ENCODE measurements at places on chromosomes 3 and 15.
A peak's percentile ranks its signal among the peaks of the same experiment; 100 is the strongest.

GRCh38 chr3:182729903-182730674, 63.2 kb upstream of the ATP11B start:
- no peak for DNase-seq

GRCh38 chr3:18389108-18389733, 35.9 kb downstream of the SATB1 start:
- DNase-seq: no peak

- no peak for DNase-seq
Observed at GRCh38 chr15:40696228-40696627, 1.3 kb downstream of the RAD51 start.

DNA sequence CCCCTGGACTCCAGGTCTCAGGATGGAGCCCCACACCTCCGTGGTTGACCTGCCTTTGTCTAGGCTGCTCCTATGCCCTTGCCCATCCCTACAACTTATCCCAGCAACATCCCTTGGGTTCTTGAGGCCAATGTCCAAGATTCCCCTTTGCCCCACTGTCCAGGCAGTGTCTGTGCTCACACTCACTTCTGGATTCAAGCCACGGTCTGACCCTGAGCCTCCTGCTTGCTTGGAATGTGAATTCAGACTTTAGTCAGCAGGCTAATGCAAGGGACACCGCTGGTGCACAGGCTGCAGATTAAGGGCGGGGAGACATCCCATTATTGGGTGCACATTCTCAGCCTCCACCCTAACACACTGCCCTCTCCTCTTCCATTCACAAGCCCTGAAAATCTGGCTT, 154.1 kb downstream of the WNT5A start:
- DNase-seq: no peak

DNA sequence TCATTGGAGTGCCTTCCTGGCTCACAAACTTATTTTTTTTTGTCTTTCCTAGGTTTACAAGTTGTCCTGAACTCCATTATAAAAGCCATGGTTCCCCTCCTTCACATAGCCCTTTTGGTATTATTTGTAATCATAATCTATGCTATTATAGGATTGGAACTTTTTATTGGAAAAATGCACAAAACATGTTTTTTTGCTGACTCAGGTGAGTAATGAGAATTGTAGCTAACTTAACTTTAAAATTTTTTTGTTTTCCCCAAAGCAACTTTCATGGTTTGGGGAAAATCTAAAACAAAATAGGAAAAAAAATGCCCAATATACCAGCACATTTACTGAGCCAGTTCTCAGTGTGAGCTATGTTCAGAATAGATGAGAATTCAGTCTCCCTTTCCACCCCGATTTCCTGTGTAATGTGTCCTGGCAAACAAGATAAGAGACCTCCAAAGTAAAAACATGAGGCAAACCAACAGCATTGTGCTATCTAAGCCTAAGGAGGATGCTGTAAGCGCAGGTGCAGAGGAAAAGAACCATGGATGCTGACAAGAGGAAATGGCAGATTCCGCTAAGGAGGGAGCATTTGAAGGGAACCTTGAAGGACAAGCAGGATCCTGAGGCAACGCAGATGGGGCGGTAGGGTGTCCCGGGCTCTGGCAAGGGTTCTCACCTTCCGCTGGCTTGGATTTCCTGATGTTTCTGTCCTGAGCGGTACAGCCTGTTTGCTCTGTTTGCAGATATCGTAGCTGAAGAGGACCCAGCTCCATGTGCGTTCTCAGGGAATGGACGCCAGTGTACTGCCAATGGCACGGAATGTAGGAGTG, 171.4 kb downstream of the CACNA1D start:
- DNase-seq: no peak

GRCh38 chr3:23480329-23480714, 277.2 kb downstream of the UBE2E2 start:
- DNase-seq: no peak

DNA sequence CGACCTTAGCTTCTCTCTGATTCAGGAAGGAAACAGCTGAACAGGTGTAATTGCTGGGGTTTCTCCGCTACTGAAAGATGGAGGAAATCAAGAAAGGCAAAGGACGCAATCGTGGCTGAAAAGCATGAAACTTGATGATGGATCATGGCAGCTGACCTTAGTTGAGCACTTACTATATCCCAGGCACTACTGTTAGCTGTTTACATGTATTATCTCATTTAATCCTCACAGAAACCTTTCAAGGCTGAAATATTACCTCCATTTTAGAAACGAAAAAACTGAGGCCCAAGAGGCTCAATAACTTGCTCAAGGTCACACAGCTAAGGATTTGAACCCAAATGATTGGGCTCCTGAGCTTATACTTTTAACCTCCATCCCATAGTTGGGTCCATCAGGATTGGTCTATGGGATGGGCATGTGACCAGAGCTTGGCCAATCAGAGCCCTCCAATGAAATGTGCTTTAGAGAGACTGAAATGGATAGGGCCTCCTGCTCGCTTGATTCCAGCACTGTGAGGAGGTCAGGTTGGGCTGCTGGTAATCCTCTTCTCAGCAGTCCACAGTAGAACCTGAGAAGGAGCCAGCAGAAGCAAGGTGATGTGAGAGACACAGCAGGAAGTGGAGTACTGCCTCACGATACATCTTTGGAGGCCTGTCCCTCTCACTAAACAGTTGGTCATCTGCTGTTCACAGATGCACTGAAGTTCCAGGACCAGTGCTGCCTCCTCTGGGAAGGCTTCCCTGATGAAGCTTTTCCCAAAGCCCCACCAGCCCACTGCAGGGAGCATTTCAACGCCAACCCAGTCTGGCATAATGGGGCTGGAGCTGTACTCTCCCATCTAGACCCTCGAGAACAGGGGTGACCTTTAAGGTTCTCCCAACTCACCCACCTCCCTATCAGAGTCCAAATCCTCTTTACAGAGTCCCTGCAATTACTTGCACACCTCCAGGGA, 10.4 kb downstream of the CLN6 start:
- peak; percentile 27 for DNase-seq

DNA sequence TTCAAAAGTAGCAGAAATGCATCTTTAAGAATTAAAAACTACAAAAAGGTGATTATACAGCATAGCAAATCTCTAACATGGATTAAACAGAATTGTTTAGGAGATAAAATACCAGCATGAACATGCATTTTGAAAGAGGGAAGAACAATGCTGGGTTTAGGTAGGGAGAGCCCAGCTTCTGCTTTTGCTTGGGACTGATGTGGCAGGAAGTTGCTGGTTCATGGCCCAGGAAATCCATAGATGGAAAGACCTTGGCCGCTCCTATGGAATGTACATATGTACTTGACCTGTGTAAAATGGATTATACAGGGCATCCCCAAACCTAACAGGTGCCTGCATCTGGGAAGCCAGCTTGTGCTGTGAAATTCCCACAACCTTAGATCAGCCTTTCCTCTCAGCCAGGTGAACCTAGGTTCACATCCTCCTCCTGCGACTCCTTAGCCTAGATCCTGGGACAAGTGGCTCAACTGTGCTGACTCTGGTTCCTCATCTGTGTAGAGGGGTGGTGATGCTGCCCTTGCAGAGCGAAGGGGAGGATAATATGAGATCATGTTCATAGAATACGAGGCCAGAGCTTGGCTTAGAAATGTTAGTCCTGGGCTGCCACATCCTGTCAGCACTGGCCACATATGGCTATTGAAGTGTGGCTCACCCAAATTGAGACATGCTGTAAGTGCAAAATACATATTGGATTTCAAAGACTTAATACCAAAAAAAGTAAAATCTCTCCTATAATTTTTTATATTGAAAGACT, 47.0 kb upstream of the PLXNA1 start:
- no peak for DNase-seq

- no peak for DNase-seq
Observed at GRCh38 chr15:90638963-90639362, 78.2 kb upstream of the BLM start.

GRCh38 chr3:157533298-157534070, 30.3 kb upstream of the VEPH1 start:
- no peak for DNase-seq

GRCh38 chr3:160644491-160644890, 32.5 kb upstream of the ARL14 start:
- DNase-seq: no peak

GRCh38 chr15:100760357-100760903, 119.2 kb upstream of the ALDH1A3 start:
- no peak for DNase-seq

GRCh38 chr15:63334821-63335220, 46.8 kb downstream of the CA12 start:
- no peak for DNase-seq

GRCh38 chr3:183182732-183183610, 20.4 kb upstream of the LAMP3 start:
- DNase-seq: no peak

GRCh38 chr3:65810302-65810701, 228.4 kb downstream of the MAGI1 start:
- DNase-seq: no peak

DNA sequence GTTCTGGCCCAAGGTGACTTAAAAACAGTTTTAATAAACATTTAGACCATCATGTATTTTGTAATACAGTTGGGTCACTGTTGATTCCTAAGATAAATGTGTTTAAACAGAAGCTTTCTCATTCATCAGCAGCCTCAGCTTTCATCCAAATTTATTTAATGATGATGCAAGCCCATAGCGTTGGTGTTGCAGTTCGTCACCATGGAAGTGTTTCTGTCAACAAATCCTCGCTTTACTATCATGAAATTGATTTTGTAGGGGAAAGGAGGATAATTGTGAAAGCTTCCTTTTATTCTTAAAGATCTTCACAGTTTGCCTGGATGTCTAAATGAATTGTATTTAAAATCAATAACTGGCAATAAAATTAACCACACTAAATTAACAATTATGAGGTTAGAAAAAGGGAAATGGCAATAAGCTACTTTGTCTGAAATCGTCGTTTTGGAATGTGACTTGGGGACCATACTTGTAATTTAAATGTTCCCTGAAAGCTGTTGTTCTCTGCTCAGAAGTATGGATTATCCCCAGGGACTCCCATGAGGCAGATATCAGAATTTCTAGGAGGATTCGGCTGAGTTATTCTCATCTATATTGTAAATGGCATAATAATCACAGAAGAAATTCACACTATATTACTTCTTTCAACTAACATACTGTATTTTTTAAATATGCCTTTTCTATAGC, 29.0 kb downstream of the CMSS1 start:
- no peak for DNase-seq
